Right lung (tissue), 10 donors: ENCODE measurements at places on chromosomes 7 and 10. TPM values are rescaled to one million over a fixed set of nuclear protein-coding genes. Genes with fewer than 3 reads are reported as not detected.

Gene ORAI2
- 15.1 TPM for polyA plus RNA-seq

Gene CDNF
- 4.4 TPM for polyA plus RNA-seq

Gene CHRM2
- polyA plus RNA-seq, result 0.22 TPM

Gene TSPAN12
- polyA plus RNA-seq, result 48.9 TPM

Gene CD36
- polyA plus RNA-seq, result 283 TPM

DNA sequence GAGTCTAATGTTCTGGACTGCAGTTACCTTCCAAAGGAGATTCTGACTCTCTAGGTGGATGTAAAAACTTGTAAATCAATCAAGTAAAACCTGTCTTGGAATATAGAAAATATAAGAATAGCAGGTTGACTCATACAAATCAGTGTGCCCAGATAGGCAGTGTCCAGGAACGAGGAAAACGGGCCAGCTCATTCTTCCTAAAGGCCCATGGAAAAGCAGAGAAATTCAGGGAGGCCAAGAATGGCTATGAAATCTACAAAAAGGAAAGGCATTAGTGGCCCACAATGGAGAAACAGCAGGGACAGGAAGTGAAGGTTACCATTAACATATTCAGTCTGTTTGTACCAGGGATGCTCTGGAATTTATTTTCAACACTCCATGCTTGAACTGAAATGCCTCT, 14.9 kb downstream of the GLI3 start:
- DNase-seq, result no peak

- no peak for DNase-seq
These were observed 108.6 kb upstream of the GPR26 start for GRCh38 chr10:123557366-123558108.

DNA sequence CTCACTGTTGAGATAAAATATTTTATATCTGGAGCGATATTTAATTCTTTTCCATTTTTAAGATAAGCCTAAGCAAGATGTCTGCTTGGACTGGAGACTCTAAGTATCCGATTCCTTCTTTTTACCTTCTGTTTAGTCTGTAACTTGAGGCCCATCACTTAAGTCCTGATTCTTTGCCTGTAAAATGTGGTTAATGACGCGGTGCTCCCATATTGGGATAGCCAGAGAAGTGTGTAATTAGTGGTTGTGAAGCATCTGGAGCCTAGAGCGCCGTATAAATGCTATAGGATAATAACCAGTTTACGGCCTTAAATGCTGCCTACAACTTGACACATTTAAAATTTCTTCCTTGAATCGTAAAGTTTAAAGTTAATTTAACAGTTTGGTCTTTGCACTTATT, 132.9 kb downstream of the CHN2 start:
- DNase-seq, result no peak

Gene PKD2L1
- polyA plus RNA-seq, result 0.23 TPM

DNA sequence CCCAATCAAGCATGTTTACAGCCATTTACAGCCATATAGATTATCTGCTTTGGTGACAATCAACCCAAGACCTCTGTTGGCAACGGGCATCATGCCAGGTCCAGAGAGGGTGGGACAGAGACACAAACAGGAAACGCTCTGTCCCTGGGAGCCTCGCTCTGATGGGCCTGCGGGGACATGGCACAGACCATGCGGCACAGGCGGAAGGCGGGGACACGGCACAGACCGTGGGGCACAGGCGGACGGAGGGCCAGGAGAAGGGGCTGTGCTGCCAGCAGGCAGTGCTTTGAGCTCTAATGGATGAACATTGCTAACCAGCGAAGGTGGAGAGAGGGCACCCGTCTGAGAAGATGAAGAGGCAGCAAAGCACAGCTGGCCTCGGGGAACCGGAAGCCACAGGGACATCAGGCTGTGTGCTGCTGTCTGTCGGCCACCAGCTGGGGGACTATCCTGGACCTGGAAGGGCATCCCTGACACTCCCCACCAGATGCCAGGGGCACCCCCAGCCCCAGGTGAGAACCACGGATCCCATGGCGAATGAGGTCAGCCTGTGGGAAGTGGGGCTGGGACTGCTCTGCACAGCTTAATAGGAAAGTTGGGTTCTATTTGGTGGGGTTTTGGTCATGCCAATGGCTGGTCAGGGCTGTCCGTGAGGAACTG, 61.0 kb downstream of the DIP2C start:
- DNase-seq, result no peak

Gene METTL2B
- 29.2 TPM for polyA plus RNA-seq

Gene NSUN5
- polyA plus RNA-seq, result 12.4 TPM
